ENCODE measurements at places on chromosomes 3 and 15.

GRCh38 chr15:91710080-91710698 lies 143.3 kb upstream of the SLCO3A1 start:
- no peak for DNase-seq

DNA sequence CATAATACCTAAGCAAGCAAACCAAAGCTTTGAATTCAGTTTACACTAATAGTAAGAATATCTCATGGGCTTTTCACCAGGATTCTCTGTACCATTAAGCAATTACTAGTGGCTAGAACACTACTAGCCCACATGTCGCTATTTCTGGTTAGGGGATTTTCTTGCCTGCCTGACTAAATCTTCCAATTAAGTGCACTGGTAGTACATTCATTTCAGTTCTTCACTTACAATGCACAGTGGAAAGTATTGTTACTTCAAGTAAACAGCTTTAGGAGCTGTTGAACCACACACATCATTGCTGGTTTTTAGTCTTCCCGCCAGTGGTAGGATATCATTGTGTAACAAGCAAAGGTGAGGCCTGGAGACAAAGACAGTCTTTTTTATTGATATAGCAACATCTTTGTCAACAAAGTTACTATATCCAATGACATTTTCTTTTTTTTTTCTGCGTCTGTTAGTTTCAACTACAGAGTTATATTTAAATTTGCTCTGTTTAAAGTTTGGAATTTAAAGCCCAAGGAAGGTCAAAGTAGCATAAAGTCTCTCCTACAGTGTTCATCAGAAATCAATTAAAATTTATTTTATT lies 826.8 kb upstream of the NR2F2 start:
- DNase-seq: no peak

- DNase-seq: no peak
Measured at GRCh38 chr3:102745881-102746280, 311.1 kb downstream of the ZPLD1 start.

DNA sequence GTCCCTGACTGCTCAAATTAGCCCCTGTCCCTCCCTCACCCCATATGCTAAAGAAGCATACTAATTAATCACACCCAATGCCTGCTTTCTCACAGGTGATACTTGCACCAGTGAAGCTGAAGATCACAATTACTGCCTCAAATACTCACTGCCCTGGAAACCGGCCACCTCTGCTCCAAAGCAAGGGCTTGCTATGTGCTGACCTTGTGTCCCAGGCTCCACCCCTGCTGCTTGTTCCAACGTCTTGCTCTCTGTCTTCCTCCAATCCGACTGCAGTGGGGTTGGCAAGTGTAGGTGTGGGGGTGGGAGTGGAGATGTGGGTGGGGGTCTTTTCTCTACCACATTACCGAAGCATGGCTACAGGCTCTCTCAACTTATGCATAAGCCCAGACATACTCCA lies 55.7 kb upstream of the PSMD6 start:
- no peak for DNase-seq

DNA sequence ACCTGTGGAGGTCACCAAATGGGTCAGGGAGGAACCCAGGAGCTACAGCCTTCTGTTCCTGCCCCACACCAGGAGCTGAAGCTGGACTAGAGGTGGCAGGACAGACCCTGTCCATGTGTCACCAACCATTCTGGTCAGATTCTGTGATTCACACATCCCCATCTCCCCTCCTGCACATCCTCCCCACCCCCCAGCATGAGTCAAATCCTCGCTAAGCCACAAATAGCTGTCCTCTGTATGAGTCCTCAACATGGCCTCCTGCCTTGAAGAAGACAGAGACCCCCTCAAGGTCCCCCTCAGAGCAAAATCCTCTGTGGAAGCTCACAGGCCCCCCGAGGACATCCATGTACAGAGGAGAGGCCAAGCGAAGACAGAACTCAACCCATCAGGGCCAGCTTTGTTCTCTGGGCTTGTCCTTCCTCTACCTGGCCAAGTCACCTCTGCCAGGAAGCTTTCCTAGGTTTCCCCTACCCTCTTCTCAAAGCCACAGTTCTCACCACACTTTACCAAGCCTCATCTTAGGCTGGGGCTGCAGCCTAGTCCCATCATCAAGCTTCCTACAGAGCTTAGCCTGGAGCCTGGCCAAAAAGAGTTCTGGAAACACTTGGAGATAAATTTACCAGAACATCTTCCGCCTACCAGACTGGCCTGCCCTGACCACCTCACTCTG lies 17.1 kb downstream of the CACNA2D2 start:
- no peak for DNase-seq

DNA sequence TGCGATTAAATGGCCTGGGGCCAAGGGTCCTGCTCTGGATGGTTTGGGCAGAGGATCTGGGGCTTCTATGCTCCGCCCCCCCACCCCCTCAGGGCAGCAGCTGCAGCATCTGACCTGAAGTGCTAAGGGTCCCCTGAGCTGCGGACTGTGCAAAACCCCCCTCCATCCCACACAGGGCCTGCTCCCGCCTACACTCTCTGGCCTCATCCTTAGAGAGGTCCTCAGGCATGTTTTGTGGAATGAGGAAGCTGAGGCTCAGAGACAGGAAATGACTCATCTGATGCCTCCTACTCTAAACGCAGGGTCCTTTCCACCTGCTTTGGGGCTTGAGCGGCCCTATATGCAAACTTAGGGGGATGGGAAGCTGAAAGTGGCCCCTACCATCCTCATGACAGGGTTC lies 59.5 kb upstream of the CTSH start:
- no peak for DNase-seq

DNA sequence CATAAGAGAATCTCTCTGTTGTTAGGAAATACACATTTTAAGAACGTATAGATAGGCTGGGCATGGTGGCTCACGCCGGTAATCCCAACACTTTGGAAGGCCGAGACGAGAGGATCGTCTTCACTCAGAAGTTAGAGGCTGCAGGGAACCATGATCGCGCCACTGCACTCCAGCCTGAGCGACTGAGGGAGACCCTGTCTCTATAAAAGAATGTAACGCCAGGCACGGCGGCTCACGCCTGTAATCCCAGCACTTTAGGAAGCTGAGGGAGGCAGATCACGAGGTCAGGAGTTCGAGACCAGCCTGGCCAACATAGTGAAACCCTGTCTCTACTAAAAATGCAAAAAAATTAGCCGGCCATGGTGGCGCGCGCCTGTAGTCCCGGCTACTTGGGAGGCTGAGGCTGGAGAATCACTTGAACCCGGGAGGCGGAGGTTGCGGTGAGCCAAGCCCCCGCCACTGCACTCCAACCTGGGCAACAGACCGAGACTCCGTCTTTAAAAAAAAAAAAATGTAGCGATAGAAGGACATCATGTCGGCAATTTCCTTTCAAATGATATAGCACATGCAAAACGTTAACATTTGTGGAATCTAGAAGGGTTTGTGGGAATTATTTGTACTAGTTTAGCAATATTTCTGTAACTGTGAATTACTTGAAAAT lies 730 bp upstream of the RPL14 start:
- no peak for DNase-seq

GRCh38 chr3:107662586-107662985 lies 139.8 kb downstream of the BBX start:
- no peak for DNase-seq

DNA sequence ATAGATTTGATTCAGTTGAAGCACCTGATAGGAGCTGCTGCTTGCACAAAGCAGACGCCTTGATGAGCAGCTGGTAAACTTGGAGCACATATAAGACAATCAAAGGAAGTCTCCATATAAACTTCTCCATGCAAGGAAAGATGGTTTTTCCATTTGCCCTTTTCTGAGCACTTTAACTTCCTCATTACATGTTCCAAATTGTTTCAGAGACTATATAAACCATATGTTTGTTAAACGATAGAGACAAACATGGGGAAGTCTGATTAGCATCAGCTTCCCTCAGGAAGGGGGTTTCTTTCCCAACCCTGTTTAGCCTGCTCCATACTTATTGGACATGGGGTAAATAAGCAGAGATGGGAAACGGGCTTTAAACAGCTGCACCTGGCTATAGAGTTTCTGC lies 88.0 kb downstream of the DHX36 start:
- no peak for DNase-seq

DNA sequence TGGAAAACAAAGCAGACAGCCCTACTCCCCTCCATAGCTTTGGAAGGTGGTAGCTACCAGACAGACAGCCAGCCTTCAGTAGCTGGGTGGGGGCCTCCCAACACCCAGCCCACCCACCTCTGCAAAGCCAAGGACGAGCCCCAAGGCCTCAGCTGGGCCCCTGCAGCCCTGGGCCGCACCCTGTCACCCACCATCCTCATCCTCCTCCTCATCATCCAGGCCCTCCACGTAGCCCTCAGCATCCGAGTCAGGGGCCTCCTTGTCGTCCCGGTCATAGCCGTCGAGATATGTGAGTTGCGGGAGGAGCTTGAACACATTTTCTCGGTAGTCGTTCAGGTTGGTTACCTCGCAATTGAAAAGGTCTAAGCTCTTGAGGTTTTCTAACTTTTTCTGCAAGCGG lies 36.5 kb downstream of the ANP32A start:
- DNase-seq: no peak

DNA sequence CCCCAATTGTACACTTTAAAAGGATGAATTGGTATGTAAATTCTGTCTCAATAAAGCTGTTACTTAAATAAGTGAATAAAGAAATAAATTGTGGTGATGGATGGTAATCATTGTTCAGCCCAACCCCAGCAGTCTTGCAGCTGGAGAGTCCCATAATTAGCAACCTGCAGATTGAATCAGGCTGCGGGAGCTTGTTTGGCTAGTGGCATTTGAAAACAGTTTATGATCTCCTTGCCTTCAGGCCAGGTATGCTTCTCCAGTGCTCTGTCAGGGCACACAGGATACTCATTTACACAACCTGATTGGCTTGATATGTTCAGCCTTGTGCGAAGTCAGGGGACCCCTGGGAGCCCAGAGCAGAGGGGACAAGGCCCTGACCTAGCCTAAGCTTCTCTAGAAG lies 16.5 kb upstream of the TSEN2 start:
- no peak for DNase-seq

DNA sequence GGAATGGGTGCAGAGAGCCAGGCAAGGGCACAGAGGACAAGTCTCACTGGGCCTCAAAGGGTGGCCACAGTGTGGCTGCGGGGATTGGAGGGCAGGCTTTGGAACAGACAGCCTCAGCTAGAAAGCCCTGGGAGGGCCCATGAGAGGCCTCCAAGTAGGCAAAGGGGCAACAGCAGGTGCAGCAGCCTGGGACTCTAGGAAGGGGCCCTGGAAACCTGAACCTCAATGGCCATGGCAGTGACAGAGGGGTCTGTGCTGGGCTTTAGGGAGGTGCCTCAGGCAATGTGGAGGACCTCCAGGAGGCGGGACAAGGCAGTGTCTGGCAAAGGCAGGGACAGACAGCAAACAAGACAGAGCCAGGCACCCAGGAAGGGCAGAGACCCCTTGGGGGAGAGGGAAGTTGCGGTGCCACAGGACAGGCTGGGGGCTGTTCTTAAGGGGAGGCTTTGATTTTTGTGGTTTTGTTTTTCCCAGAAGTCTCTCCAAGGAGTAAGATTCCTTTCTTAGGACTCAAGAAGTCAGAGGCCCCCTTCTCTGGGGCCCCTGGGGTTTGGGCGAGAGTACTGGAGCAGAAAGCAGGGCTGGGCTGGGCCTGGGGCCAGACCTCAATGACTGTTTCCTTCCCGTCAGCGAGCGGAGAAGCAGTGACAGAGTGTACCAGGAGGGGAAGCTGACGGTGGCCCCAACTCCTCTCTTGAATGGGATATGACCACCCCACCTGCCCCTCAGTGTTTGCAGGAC lies 9.7 kb downstream of the STOML1 start:
- no peak for DNase-seq

DNA sequence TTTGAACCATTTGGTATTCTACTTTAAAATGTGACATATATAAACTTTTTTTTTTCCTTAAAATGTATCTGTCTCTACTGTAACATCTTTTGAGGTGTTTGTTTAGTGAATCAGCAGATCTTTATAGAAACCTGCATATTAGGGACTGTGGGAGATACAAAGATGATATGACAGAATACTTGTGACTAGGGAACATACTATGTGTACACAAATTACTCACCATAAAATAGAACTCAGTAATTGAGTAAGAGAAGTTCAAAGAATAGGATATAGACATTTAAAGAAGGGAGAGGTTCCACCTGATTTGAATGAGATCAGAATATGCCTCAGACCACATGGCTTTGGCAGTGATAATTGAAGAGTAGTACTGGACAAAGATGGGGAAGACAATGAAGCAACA lies 47.9 kb downstream of the ATP2C1 start:
- DNase-seq: no peak

DNA sequence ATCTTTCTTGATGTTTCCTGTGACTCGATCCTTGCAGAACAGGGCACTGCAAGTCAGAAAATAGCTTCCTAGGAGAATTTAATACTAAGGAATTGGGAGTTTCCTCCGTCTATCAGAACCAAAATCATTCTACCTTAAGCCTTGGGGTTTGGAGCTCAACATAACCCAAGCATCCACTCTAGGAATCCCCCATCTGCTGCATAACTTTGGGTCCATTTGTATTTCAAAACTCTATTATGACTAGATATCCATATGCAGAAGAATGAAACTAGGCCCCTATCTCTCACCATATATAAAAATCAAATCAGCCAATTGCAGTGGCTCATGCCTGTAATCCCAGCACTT lies 61.7 kb upstream of the AKAP13 start:
- DNase-seq: no peak
